Hypothalamus (tissue), 51 donors: ENCODE measurements at places on chromosomes 12 and 14.
A peak's percentile ranks its signal among the peaks of the same experiment; 100 is the strongest.

GRCh38 chr12:78149459-78149858, 318.8 kb downstream of the NAV3 start:
- DNase-seq, result no peak

DNA sequence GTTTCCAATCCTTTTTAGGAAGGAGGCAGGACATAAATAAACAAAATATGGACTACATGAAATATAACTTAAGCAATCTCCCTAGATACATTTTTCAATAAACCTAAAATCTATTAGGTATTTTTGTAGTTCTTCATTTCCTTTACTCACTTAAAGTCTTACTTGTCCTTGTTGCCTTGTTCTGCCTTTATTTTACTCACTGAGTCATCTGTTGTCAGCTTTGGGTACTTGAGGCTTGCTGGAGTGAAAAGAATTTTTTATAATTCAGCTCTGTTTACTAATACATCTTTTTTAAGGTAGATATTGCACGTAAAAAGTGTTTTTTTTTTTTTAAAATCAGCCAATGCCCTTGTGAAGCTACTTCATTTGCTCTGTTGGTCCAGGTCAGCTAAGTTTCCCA, 216.2 kb downstream of the PELI2 start:
- DNase-seq, result no peak

DNA sequence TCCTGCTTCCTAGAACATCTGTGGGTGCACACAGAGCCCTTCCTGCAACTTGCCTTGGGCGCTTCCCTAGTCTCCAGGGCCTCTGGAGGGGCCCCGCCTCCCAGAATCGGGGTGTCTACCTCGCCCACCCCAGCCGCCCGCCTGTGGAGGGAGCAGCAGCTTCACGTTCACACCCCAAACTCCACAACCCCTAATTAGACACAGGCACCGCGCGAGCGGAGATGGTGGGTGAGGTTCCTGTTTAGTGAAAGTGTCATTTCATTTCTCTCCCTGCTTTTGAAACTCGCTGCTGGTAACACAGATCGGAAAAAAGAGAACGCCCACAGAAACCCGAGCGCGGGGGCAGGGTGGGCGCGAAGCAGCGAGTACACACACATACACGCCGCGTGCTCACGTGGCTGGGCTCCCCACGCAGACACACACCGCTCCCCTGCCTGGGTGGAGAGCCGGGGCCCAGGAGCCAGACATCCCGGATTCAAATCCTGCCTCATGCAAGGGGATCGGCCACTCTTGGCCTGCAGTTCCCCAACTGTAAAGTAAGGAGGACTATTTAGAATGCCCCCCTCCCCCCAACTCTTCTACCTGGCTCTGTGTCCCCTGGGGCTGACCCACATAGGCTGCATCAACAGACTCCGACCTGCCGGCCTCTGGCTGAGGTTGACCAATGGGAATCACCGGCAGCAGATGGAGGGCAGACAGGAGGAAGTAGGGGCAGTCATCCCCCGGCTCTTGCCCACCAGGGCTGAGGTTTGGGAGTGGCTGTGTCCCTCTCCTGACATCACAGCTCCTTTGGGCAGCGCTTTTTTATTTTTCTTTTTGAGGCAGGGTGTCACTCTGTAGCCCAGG, 79.2 kb upstream of the NCOR2 start:
- peak; percentile 81 for DNase-seq

DNA sequence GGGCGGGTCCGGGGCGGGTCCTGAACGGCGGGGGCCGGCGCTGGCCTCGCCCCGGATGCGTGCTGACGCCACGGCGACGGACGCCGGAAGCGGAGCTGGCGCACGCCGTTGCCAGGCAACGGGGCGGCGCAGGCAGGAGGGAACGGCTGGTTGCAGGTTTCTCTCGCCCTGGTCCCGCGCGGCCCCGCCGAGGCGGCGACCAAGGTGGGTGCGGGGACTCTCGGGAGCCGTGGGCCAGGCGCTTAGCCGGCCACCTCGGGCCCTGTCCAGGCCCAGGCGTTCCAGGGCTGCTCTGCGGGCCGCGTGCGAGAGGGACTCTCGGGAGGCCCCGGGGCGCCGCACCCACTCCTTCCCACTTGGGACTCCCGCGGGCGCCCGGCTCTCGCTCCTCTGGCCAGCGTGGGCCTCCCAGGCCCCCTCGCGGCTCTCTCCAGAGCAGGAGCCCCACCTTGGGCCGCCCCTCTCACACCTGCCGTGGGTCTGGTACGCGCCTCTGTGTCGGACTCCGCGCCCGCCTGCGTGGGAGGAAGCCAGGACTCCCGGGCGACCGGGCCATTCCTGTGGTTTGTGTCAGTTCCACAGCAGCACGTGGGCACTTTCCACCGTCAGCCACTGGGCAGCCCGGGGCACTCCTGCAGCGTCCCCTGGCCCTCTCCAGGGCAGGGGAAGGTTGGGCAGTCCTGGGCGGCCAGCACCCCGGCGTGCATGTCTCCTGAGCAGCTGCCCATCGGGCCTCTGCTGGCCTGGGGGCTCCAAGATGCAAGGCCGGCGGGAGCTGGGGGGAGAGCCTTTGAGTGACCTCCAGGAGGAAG, at the start of gene CLBA1:
Gene CLBA1 (plus strand): TSS at position 114 of the 812 bp plus-strand sequence. CDS start 644 bp downstream, at position 758.
- DNase-seq, result peak; percentile 56

DNA sequence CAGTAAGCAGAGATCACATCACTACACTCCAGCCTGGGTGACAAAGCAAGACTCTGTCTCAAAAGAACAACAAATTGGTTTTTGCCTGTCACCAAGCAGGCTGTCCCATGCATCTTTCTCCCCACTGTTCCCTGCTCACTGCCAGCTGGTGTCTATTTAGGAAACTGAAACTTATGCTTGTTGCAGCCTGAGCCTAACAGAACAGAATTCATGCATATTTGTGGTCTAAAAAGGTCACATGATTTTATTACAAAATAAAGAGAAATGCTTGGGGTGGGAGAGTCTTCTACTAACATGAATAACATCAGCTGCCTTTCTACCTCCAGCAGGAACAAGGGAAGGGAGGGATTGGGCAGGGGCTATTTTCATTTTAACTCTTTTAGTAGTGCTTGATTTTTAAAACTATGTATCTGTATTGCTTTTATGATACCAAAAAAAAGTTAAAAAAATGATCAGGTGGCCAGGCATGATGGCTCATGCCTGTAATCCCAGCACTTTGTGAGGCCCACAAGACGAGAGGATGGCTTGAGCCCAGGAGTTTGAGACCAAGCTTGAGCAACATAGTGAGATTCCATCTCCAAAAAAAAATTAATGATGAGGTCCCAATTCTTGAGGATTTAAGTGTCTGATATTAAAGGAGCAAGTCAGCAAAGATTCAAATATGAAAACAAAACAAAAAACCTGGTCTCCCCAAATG, 923 bp downstream of the STAT2 start:
- no peak for DNase-seq

- no peak for DNase-seq
Measured at GRCh38 chr12:9820281-9820930, 6.9 kb upstream of the KLRF1 start.
